ENCODE measurements at places on chromosomes 7 and 10.

DNA sequence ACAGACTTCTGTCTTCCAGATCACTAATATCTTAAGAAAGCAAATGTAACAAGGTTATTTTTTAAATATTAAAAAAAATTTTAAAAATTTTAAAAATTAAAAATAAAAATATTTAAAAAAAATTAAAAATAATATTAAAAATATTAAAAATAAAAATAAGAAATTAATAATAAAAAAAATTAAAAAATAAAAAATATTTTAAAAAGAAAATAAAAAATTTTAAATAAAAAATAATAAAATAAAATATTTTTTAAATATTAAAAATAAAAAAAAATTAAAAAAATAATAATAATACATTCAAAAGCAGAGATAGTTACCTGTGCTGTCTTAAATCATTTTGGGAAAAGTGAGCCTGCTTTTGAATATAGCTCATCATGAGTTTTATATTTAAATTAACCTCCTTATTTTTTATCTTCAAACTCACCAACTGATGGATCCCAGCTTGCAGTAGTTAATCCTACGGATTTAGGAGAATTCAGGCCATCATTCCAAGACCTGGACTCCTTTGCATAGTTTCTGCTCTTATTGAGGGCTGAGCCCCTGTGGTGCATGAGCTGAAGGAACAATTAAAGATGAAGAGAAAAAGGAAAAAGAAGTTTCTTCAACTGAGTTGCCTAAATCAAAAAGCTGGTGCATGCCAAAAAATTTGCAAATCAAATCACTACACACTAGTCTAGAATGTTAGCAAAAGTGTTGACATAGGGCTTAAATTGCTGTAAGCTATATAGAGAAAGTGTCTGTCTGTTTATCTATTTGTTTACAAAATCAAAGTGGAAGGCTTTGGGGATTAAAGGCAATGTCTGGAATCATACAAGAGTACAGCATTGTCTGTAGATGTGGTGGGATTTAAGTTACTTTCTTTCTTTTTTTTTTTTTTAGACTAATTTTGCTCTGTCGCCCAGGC, 50.5 kb upstream of the ZNF438 start:
- DNase-seq, result no peak

DNA sequence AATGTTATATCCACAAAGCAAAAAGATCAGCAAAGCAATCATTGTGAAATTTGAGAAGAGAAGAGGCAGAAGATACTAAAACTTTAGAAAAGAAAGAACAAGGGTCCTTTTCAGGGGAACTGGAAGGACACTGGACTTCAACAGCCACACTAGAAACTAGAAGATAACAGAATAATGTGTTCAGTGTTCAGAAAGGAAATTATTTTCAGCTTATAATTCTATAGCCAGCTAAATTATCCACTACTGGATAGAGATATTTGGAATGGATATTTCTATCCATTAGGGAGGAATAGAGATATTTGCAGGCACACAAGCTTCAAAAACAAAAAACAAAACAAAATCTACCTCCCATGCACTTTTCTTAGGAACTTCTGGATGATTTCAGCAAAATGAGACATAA, 12.8 kb downstream of the ANXA11 start:
- no peak for DNase-seq

- DNase-seq, result no peak
Observed at GRCh38 chr10:13001041-13001886, at the start of gene CCDC3. TSS of gene CCDC3 (minus strand) at chr10:13001713. CDS start at chr10:13001570, 143 bp downstream.

- DNase-seq, result no peak
Observed at GRCh38 chr7:38855867-38856266, 53.1 kb downstream of the VPS41 start.

GRCh38 chr10:26222563-26222962, 6.0 kb downstream of the GAD2 start:
- DNase-seq, result no peak

- no peak for DNase-seq
Observed at GRCh38 chr10:131964298-131964697, 17.4 kb downstream of the BNIP3 start.

GRCh38 chr7:74101061-74101681, 17.6 kb downstream of the LIMK1 start:
- DNase-seq, result no peak

DNA sequence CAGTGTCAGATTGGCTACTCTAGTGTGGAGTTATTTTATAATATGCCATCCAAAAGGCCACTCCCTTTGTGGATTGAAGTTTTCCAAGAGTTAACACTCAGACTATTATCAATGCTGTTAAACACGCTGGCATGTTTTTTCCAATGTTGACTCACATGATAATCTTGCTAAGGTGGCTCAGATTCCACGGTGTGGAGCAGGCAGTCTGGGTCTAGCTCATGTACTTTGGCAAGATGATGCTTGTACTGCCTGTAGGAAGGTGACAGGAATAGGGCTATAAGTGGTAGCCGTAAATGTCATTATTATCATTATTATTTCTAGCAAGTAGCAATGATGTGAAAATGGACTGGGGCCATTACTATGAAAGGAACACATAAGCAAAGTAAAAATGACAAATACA, 79.4 kb upstream of the TBX20 start:
- DNase-seq, result no peak
